Mammary epithelial cell (primary cell): ENCODE measurements at places on chromosomes 12 and 14.
A peak's percentile ranks its signal among the peaks of the same experiment; 100 is the strongest.

DNA sequence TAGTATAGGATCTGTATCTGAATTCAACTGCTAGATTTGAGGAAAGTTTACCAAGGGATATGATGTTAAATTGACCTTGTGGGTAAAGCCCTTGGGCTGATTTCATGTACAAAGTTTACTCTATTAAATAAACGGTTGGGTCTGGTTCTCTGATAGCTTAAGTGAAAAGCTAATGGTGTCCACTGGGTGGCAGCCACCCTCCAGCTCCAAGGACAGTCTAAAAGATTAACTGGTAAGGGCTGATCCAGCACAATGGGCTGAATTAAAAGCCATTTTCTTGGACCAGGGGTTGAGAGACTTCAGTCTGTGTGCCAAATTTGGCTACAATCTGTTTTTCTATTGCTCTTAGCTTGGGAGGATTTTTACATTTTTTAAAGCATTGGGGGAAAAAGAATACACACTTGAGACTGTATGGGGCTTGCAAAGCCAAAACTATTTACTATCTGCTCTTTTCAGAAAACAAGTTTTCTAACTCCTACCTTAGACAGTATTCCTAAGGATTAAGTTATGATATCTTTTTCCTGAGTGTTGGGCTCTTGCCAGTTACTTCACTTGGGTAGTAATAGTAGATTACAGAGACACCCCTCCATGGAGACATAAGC lies 116.5 kb downstream of the GPHN start:
- peak; percentile 34 for DNase-seq

DNA sequence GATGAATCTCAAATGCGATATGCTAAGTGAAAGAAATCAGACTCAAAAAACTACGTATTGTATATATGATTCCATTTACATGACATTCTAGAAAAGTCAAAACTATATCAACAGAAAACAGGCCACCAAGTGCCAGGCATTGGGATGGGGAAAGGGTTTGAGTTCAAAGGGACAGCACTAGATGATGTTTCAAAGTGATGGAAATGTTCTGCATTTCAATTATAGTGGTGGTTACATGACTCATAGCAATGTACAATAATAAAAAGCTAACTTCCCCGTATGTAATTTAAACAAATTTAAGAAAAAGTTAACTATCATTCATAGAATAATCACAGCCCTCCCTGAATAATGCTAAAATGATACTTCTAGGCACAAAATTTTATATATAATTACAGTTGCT lies 13.5 kb downstream of the HECTD1 start:
- no peak for DNase-seq

- no peak for DNase-seq
Observed at GRCh38 chr14:105138551-105139111, 29.9 kb downstream of the JAG2 start.

DNA sequence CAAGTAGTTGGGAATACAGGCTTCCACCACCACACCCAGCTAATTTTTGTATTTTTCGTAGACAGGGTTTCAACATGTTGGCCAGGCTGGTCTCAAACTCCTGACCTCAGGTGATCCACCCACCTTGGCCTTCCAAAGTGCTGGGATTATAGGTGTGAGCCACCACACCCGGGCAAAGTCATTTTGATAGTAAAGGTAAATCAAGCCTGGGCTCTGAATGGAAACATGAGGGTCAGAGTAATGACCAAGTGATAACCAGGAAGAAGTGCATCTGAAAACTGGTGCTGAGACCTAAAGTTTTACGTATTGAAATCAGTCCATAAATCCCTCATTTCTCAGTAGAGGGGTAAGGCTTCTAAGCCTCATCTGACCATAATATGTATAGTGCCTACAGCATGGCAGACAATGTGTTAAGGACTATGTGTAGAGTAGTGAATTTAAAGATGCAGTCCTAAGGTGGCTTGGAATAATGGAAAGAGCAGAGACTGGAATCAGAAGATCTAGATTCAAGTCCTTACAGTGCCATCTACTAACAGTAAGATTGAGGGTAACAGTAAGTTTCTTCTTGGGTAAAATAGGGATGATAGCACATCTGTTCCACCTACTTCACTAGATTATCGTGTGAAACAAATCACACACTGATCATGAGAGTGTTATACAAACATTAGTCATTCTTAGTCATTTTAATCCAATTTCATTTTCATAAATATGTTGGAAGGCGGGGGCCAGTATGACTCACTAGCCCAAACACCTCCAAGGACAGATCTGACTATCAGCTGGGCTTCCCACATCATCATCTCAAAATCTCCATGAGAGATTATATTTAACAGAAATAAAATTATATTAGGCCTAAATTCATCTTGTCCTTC lies 11.2 kb downstream of the MAP4K5 start:
- DNase-seq, result peak; percentile 93

DNA sequence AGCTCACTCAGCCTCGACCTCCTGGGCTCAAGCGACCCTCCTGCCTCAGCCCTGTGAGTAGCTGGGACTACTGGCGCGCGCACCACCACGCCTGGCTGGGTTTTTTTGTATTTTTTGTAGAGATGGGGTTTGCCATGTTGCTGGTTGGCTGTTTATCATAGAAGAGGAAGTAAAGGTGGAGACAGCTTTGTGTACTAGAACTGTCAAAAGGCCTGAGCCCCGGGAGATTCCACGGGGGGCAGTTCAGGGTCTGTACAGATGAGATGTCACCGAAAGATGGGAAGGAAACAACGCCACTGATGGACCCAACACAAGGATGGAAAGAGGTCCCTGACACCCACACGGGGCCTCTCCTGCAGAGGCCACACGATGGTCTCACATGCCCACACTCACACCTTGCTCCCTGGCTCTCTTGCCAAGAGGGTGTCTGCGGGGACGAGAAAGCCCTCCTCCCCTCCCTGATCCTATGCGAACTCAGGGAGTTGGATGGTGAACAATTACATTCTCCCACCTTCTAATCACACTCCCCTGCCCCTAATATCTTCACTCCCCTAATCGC lies 66.6 kb downstream of the KDM2B start:
- no peak for DNase-seq
